ENCODE measurements at places on chromosomes 16 and 17.

DNA sequence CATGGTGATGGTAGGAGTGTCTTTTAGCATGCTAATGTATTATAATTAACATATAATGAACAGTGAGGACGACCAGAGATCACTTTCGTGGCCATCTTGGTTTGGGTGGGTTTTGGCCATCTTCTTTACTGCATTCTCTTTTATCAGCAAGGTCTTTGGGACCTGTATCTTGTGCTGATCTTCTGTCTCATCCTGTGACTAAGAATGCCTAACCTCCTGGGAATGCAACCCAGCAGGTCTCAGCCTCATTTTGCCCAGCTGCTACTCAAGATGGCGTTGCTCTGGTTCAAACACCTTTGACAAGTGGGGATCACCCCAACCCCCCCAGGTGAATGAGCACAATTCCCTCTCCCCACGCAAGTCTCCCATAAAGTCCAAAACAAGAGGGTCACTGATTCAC, 49.3 kb upstream of the ETV4 start:
- DNase-seq = no peak

DNA sequence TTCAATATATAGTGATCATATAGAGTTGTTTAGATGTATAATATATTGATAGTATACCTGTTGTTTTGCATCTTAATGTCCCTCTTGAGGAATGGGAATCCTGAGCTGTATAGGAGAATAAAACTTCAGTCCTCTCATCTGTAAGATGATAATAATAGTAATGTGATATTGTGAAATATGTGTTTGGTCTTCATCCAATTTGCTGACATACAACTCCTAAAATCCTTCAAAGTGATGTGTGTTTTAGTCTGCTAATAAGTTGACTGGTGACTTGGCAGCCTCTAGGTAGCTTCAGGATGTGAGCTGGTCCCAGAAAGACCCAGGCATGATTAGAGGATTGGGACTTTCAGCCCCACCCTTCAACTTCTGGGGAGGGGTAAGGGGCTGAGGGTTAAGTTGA, 22.8 kb upstream of the NFAT5 start:
- no peak for DNase-seq

- DNase-seq = no peak
Observed at GRCh38 chr17:5128905-5129535, 13.2 kb downstream of the USP6 start.

DNA sequence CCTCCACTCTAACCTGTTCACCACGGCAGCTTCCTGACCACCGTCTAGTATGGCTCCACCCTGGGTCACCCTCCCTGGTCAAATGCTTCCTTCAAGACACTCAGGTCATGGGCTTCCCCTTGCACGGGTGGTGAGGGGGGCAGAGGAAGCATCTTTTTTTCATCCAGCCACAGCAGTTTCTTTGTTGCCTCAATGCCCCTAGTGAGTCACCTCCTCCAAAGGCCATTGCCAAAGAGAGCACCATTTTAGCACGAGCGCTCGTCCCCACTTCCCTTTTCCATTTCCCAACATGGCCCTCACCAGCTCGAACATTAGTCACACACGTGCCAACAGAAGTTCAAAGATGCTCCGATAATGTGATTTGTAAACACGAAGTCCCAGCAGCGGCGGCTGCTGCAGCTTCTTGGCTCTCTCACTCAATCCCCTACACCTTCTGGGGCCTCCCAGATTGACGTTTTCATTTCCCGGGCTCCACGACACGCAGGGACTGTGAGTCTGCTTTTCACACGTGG, 134.6 kb downstream of the GAS7 start:
- no peak for DNase-seq

DNA sequence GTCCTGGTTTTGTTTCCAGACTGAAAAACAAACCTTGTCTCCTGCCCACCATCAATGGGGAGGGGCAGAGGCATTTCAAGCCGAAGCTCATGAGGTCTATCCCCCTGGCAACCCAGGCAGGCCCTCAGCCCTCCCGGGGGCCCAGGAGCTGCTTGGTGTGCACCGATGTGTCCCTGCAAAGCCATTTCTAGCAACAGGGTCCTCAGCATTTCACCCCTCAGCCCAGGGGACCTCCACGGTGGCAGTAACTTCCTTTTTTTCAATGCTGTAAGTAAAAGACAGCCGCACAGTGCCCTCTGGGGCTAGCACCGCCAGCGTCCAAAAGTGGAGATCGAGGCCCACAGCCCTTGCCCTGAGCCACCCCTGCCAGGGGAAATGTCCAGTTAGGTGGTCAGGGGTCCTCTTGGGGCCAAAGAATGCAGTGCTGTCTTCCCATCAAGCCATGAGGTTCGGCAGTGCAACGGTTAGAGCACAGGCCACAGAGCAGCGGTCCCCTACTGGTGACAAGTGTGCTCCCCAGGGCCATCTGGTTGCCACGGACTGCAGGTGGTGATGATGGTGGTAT, 79.9 kb downstream of the LITAF start:
- DNase-seq = no peak

- DNase-seq = no peak
Observed at GRCh38 chr17:56913353-56913866, 439 bp downstream of the TRIM25 start.
